Right renal pelvis (tissue), 4 donors: ENCODE measurements at places on chromosomes 6 and 20. TPM values are rescaled to one million over a fixed set of nuclear protein-coding genes. Genes with fewer than 3 reads are reported as not detected.

MAFB gene
- 140 TPM for polyA plus RNA-seq

HLA-DPB1 gene
- 21.0 TPM for polyA plus RNA-seq

GOPC gene
- polyA plus RNA-seq: 73.9 TPM

- no peak for DNase-seq
Measured at GRCh38 chr6:134577998-134578397, 260.1 kb upstream of the SGK1 start.

DNA sequence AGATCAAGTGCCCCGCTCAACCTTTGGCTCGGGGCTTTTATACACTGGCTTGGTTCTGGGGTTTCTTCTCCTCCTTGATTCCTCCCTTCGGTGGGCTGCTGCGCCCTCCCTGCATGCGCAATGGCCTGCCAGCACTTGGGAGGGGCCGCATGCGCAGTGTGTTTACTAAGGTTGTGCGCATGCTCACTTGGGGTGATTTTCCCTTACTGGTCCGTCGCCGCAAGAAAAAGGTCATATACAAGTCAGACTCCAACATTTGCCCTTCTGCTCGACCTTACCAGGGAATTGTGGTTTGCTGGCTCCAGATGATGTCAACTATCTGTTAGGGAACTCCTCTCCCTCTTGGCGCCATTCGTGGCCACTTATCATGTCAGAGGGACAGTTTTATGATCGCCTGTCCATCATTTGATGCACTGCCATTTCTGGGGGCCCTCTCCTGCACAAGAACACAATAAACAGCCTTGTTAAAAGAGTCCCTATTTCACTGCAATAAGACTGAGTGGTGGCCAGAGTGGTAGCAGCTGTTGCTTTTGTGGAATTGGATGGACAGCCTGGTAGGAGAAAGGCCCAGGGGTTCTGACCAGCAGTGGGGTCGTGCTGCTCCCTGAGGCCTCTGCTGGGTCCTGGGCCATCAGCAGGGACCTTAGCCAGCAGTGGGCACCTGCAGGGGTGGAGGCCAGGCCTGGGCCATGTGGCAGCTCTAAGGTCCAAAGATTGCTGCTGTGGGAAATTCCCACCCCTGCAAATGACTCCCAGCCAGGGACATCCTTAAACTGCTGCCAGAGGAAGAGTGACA lies 2.8 kb upstream of the LBP start:
- DNase-seq: peak; percentile 81
